ENCODE measurements at places on chromosomes 7 and 10.

- DNase-seq: no peak
Observed at GRCh38 chr7:55100544-55101327, 81.9 kb downstream of the EGFR start.

- no peak for DNase-seq
Observed at GRCh38 chr7:108836256-108836655, 266.6 kb downstream of the DNAJB9 start.

GRCh38 chr7:107768263-107768662 lies 24.3 kb downstream of the CBLL1 start:
- DNase-seq: no peak

DNA sequence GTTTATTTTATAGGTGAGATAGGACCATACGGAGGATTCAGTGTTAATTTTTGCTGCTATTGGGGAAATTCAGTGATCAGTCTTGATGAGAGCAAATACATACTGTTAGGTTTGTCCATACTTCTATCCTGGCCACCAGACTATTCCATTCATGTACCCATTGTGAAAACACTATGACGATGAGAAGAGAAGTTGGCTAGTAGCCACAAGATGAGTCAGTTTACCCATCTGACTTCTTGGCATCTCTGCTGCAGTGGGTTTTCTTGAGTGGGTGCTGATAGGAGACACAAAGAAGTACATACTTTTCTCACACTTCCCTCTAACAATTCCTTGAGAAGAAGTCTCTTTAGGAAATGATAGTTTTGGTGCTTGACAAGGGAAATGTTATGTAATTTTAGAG lies 133.1 kb downstream of the TFPI2 start:
- DNase-seq: no peak

DNA sequence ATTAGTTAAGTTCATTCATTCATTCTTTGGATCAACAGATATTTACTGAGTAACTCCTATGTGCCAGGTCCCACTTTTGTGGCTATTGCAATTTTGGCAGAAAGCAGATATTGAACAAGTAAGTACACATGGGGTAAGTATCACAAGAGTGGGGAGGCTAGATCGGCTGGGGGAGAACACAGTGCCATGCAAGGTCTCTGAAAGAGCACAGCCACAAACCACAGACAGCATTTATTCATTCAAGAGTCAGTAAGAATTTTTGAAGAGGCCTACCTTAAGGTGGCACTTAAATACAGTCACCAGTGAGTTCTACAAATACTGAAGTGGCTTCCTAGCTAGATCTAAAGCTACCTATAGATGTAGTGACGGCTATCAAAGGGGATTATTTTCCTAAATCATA lies 304.2 kb downstream of the RNLS start:
- no peak for DNase-seq

Measured in vagina (tissue), 2 donors.